ENCODE measurements at places on chromosomes 1 and 21. TPM values are rescaled to one million over a fixed set of nuclear protein-coding genes. Genes with fewer than 3 reads are reported as not detected.

FOXD2 gene
- total RNA-seq: 0.07 TPM

CCDC181 gene
- 0.14 TPM for total RNA-seq

ADCY10 gene
- total RNA-seq: under 0.01 TPM

KRTAP10-4 gene
- not detected for total RNA-seq

FAM151A gene
- not detected for total RNA-seq

HTR6 gene
- total RNA-seq: not detected

BSND gene
- total RNA-seq: under 0.01 TPM

PTGER3 gene
- total RNA-seq: under 0.01 TPM

KPRP gene
- total RNA-seq: not detected

CFHR2 gene
- not detected for total RNA-seq

TNNT2 gene
- 0.68 TPM for total RNA-seq

AADACL3 gene
- total RNA-seq: not detected

EPHA2 gene
- total RNA-seq: 184 TPM

YARS1 gene
- total RNA-seq: 244 TPM

RCSD1 gene
- under 0.01 TPM for total RNA-seq

NEXN gene
- total RNA-seq: 0.34 TPM

CFHR5 gene
- total RNA-seq: not detected

FCAMR gene
- total RNA-seq: not detected

OR2AK2 gene
- not detected for total RNA-seq

SLFNL1 gene
- total RNA-seq: 0.21 TPM

KRTAP19-3 gene
- total RNA-seq: not detected

TTC34 gene
- total RNA-seq: 0.07 TPM

LINGO4 gene
- not detected for total RNA-seq

IFT25 gene
- 14.3 TPM for total RNA-seq

PDC gene
- total RNA-seq: not detected

ANGPTL3 gene
- not detected for total RNA-seq

ZC3H12A gene
- 57.6 TPM for total RNA-seq

ECM1 gene
- 7.0 TPM for total RNA-seq

HPCAL4 gene
- under 0.01 TPM for total RNA-seq

RGS4 gene
- 0.07 TPM for total RNA-seq

CD2 gene
- total RNA-seq: not detected

KCNC4 gene
- 7.0 TPM for total RNA-seq

NBPF4 gene
- 0.14 TPM for total RNA-seq
